ENCODE measurements at places on chromosomes 16 and 17.
A peak's percentile ranks its signal among the peaks of the same experiment; 100 is the strongest.

DNA sequence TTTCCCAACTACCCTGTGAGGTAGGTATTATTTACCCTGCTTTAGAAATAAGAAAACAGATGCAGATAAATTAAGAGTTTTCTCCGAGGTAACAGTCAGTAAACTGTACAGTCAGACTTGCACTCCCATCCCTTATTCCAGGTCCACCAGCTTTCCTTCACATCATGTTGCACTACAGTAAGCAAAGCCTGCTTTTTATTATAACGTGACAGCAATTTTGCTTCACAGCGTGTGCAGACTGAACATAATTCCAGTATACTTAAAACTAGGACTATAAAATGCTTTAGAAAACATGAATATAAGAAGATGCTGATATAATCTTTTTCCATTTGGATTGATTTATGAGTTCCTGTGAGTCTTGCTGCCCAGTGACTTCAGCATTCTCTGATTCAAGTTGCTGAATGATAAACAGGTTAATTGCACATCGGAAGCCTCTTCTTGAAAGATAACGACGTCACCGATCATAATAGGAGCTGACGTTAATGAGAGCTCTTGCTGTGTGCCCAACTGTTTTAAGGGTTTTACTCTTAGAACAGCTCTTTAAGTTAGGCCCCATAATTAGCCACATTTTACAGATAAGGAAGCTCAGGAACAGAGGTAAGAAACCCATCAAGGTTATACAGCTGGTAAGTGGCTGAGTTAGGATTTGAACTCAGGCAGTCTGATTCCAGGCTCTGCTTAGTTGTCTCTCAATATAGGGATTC lies 1.4 kb downstream of the LIG3 start:
- no peak for DNase-seq

GRCh38 chr17:4986403-4986802 lies 1.1 kb downstream of the CAMTA2 start:
- no peak for DNase-seq

GRCh38 chr16:29909391-29909790 lies 9.1 kb downstream of the ASPHD1 start:
- DNase-seq = no peak

- no peak for DNase-seq
Measured at GRCh38 chr17:61410141-61411010, 10.7 kb downstream of the TBX2 start.

DNA sequence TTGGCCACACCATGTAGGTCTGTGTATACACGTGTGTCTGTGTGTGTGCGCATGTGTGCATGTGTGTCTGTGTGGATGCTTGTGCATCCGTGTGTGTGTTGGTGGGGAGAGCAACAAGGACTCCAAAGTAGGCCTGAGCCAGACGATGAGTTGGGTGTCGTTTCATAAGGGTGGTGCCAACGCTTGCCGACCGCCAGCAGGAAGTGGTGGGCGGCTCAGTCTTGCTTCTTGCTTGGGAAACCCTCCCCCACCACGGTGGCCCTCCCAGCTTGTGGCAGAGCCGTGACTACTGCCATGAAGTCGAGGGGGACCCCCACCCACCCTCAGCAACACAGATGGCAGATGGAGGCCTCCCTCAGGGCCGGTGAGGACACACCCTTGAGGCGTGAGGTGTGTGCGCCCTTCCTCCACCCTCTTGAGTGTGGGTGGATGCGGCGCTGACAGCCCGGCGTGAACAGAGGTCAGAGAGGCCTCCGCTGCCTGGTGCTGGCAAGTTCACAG lies 17.5 kb downstream of the SBK1 start:
- peak; percentile 66 for DNase-seq

GRCh38 chr17:1365445-1366039 lies 34.5 kb downstream of the YWHAE start:
- peak; percentile 22 for DNase-seq

- peak; percentile 77 for DNase-seq
Measured at GRCh38 chr17:81636505-81637288, at the start of the genes NPLOC4 and TSPAN10. NPLOC4 (minus strand) TSS chr17:81637112; CDS start chr17:81636930, 182 bp downstream. TSPAN10 (plus strand) TSS chr17:81637196; CDS start chr17:81642413, 5,217 bp downstream.

GRCh38 chr16:50933262-50933661 lies 191.4 kb downstream of the CYLD start:
- DNase-seq = no peak

DNA sequence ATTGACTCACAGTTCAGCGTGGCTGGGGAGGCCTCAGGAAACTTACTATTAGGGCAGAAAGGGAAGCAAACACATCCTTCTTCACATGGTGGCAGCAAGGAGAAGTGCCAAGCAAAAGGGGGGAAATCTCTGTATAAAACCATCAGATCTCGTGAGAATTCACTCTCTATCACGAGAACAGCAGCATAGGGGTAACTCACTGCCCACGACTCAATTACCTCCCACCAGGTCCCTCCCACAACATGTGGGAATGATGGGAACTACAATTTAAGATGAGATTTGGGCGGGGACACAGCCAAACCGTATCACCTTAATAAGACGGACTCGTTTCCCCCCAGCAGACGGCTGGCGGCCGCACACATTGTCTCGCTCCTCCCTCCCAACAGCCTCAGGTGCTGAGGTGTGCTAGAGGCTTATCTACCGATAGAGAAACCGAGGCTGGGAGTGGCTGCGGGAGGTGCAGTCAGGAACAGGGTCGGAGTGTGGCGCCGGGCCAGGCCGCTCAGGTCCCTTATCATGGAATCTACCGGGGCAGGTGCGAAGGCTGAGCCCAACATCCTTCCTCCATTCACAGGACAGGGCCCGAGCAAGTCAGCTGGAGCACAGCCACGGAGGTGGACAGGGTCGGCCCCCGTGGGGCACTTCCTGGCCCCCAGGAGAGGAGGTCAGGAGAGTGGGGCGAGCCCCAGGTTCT lies 4.9 kb upstream of the ZG16B start:
- DNase-seq = no peak

DNA sequence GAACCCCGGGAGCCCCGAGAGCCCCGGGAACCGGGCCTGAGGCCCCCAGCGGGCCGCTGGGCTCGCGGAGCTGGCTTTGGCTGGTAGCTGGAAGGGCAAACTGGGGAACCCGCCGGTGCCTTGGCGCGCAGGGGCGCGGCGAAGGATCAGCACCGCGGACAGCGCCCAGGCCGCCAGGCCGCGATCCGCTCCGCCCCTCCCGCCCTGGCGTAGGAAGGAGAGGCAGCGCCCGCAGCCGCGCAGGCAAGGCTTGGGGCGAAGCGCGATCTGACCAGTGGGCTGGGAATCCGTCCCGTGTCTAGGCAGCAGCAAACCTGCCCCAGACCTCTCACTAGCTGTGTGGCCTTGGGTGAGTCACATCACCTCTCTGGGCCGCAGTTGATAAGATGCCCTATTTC lies 331 bp upstream of the CCDC92B start:
- DNase-seq = peak; percentile 66

GRCh38 chr16:15672514-15673167 lies 22.6 kb downstream of the NDE1 start:
- peak; percentile 32 for DNase-seq

- no peak for DNase-seq
Measured at GRCh38 chr16:79613009-79613408, 12.5 kb upstream of the MAF start.

- DNase-seq = no peak
Measured at GRCh38 chr16:85335584-85336491, 223.6 kb upstream of the CIBAR2 start.

DNA sequence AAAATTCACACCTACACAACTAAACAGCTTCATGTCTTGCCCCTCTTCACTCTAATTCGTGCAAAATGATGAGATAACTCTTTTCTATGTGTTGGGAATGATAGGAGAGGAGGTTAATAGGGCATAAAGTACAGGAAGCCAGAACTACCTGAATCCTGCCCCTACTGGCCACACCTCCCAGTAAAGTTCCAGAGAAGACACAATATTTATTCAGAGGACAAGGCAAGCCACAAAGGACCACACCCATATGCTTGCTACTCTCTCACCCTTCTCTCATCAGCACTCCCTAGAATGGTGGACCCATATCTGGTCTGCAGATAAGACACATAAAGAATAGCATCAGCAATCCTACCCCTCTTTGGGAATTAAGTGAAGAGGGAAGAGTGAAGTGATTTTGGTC lies 74.6 kb downstream of the ZNF18 start:
- DNase-seq = no peak

DNA sequence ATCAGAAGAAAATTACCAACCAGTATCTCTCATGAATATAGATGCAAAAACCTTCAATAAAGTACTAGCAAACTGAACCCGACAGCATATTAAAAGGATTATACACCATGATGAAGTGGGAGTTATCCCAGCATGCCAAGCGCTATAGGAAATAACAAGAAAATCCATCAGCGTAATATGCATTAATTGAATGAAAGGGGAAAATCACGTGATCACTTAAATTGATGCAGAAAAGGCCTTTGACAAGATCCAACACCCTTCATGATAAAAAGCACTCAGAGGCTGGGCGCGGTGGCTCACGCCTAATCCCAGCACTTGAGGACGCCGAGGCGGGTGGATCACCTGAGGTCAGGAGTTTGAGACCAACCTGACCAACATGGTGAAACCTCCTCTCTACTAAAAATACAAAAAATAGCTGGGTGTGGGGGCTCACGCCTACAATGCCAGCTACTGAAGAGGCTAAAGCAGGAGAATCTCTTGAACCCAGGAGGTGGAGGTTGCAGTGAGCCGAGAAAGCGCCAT lies 4.8 kb downstream of the CTRB2 start:
- DNase-seq = no peak

GRCh38 chr16:88351491-88352101 lies 31.2 kb upstream of the ZNF469 start:
- no peak for DNase-seq

GRCh38 chr16:3810198-3810664 lies 70.3 kb downstream of the CREBBP start:
- DNase-seq = no peak

- DNase-seq = no peak
Measured at GRCh38 chr17:15510361-15510760, 42.9 kb upstream of the CDRT4 start.

GRCh38 chr17:48542114-48542656 lies 2.7 kb downstream of the HOXB2 start:
- DNase-seq = no peak

GRCh38 chr17:45371414-45372324 lies 54.8 kb upstream of the MAP3K14 start:
- peak; percentile 39 for DNase-seq

DNA sequence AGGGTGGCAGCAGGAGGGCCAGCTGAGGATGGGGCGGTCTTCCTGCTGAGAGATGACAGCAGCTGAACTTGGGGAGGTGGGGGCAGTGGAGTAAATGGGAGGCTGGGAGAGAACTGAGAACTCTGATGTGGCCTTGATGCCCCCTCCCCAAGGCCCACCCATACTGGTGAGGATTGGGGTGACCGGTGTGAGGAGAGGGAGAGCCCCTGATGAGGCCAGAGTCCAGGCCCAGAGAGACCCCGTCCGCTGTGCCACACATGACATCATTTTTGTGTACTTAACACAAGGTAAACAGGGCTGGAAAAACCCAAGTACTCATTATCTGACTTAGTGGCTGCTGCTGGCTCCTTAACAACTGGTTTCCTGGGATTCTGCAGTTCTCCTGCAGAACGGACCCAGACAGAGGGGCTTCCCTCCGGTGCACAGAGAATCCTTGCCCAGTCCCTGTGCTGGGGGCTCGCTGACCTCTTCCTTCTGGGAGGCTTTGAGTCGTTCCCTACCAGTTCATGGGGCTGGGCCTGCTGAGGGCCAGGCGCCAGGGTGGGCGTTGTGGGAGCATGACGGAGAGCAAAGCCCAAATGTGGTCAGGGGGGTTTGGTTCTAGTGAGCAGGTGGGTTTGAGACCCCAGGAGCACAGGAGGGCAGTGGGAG lies 207.6 kb downstream of the RAB11FIP4 start:
- no peak for DNase-seq

GRCh38 chr16:17339764-17340541 lies 130.8 kb downstream of the XYLT1 start:
- DNase-seq = no peak

DNA sequence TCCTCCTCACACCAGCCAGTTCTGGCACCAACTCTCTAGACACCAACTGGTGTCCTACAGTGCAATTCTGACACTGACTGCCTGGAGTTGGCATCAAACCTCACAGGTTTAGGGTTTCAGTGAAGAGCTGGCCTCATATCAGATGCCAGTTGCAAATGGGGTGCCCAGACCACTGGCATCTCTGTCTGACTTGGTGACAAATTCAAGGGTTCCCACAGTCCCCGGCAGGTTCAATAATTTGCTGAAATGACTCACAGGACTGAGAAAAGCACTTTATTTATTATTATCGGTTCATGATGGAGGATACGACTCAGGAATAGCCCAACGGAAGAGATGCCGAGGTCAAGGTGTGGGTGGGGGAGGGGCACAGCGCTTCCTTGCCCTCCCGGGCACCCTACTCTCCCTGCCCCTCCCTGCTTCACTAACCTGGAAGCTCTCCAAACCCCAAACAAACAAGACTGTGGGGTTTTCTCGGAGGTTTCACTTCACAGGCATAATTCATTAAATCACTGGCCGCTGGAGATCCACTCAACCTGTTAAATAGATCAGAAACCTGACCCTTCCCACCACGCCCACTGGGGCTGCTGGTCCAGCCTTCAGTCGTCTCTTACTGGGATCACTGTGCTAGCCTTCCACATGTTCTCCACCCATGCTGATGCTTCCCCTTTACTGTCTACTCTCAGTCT lies 1.7 kb upstream of the NLRP1 start:
- DNase-seq = no peak

GRCh38 chr17:81479175-81480071 lies 33.2 kb downstream of the ACTG1 start:
- no peak for DNase-seq

- no peak for DNase-seq
Measured at GRCh38 chr17:35265566-35266141, 22.8 kb downstream of the SLFN5 start.

Data from stimulated activated CD4-positive, alpha-beta T cell treated with anti-CD3 and anti-CD28 coated beads, Interleukin-12 subunit alpha, Interleukin-12 subunit beta, amount 100 ng/mL, for 24 hours (primary cell).